ENCODE measurements at places on chromosomes 6 and 20. TPM values are rescaled to one million over a fixed set of nuclear protein-coding genes. Genes with fewer than 3 reads are reported as not detected.
A peak's percentile ranks its signal among the peaks of the same experiment; 100 is the strongest.

DNA sequence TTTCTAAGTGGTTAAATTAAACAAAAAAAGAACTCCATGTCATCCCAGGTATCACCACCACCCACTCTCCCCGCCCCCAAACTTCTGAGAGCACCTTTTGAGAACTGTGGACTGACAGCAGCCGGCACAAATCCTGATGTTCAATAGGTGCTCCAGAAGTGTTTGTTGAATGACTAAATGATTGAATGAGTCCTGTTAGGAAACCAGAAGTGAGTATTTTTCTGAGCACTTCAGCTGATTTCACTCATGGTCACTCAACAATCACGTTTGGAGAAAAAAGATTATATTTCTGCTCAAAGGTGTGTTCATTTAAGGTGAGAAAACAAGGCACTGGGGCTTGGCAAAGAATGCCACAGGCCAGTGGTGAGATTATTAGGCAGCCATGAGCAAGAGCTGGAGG is 6.2 kb upstream of the HNF4A start:
- H3K36me3 ChIP-seq = no peaks in the 10 kb centered on the region
- H3K4me1 ChIP-seq = no peaks in the 10 kb centered on the region
- no peak overlapping the region for H3K4me3 ChIP-seq
- DNase-seq = no peak
- H3K27ac ChIP-seq = no peak overlapping the region

GRCh38 chr20:50325651-50326050 is 135.0 kb downstream of the CEBPB start:
- no peak for DNase-seq
- no peaks in the 10 kb centered on the region for H3K36me3 ChIP-seq
- peaks cover 17% of the 10 kb centered on the region for H3K4me1 ChIP-seq
- no peaks in the 10 kb centered on the region for H3K27me3 ChIP-seq
- no peak overlapping the region for H3K4me3 ChIP-seq

- H3K4me3 ChIP-seq = peak within 1 kb of the TSS; percentile 26
- H3K36me3 ChIP-seq = no peaks in the 10 kb centered on the region
- H3K27ac ChIP-seq = no peak within 1 kb of the TSS
- H3K4me1 ChIP-seq = peaks cover 6% of the 10 kb centered on the region
- peak; percentile 39 for DNase-seq
These were observed at the start of gene RIPOR3 for GRCh38 chr20:50690650-50691572. RIPOR3 (minus strand) TSS chr20:50691542; CDS start chr20:50691128, 414 bp downstream.

GRCh38 chr6:20954315-20954714 is 420.1 kb downstream of the CDKAL1 start:
- no peak overlapping the region for H3K27ac ChIP-seq
- H3K4me3 ChIP-seq = no peak overlapping the region
- H3K4me1 ChIP-seq = no peaks in the 10 kb centered on the region
- H3K27me3 ChIP-seq = no peaks in the 10 kb centered on the region

DNA sequence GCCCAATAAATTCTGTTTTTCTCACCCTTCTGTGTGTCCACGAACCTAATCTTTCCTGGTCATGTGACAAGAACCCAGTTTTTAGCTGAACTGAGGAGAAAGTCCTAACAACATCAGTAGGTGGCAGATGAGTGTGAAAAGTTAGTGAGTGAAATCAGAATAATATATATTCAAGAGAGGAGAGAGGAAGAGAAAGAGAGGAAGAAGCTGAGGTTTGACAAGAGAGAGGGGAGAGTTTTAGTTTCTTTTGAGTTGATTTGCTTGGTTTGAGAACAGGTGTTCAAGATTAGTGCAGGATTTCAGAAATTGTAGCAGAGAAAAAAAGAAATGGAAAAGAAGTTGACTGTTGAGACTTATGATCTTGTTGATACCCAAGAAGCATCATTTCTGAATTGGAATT is 930.5 kb upstream of the FLRT3 start:
- no peaks in the 10 kb centered on the region for H3K36me3 ChIP-seq
- H3K27ac ChIP-seq = no peak overlapping the region
- no peaks in the 10 kb centered on the region for H3K27me3 ChIP-seq
- H3K4me3 ChIP-seq = no peak overlapping the region
- H3K4me1 ChIP-seq = no peaks in the 10 kb centered on the region

DNA sequence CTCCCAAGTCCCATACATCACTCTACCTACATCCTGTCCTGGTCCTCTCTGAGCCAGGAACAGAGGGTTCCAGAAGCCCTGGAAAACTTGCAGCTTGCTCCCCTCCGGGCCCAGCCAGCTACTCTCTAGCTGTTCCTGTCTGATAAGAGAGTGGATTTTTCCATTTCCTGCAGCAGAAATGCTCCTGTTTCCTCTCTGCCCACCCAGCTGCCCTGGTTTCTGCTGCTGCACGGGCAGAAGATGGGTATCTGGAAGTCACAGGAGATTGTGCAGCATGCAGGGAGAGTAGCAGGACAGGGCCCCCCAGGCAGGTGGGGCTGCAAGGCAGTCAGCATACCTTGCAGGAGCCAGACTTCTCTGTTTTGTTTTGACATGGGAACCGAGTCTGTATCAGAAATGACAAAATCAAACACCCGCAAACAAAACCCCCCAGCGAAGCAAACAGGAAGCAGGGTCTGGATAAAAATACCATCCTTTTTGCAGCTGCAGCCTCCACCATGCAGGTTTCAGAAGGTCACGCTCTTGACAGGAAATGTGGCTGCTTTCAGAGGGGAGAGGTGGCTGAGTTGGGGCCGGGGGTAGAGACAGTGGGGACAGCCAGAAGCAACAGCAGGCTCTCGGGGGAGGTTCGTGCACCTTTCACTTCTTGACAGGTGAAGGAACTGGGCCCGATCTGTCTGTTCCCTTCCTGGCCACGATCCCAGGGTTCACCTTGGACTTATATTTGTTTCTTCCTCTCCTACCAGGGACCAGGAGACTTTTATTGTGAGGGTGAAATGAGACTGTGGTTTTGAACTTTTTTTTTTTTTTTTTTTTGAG is 50.8 kb upstream of the FAM83D start:
- H3K27me3 ChIP-seq = no peaks in the 10 kb centered on the region
- no peak for DNase-seq
- no peaks in the 10 kb centered on the region for H3K36me3 ChIP-seq
- no peak overlapping the region for H3K4me3 ChIP-seq
- no peak overlapping the region for H3K27ac ChIP-seq

DNA sequence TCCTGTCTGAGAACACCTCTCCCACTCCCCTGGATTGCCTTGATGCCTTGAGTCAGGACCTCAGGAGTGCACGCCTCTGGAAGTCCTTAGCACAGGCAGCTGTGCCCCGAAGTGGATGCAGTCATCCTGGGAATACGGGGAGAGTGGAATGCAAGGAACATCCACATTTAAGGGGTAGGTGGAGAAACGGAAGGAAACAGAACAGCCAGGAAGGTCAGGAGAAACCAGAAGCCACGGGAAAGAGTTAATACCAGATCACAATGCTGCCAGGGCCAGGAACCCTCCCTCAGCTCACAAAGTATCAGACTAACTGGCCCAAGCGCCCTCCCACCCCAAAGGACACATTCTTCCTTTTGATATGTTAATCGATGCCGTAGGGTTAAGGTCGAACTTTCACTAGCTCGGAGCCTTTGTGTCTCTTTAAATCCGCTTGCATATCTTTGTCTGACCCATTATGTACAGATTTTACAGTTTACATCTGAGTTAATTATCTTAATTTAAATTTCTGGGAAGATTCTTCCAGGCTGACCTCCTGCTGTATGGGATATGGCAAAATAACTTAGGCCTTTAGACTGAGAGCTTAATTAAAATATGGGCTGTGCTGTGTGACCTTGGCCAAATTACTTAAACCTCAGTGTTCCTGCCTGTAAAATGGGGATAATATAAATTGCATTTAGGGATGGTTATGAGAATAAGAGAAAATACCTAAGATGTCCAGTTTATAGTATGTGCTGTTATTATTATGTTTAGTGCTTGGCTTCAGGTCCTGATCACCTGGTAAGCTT is 24.0 kb upstream of the CCND3 start:
- peak; percentile 35 for DNase-seq
- no peaks in the 10 kb centered on the region for H3K36me3 ChIP-seq
- no peaks in the 10 kb centered on the region for H3K27me3 ChIP-seq
- H3K27ac ChIP-seq = no peak overlapping the region

The WFDC10B gene
- polyA plus RNA-seq = not detected

The ACTL10 gene
- polyA plus RNA-seq = 0.32 TPM
